ENCODE measurements at places on chromosomes 2 and 18. TPM values are rescaled to one million over a fixed set of nuclear protein-coding genes. Genes with fewer than 3 reads are reported as not detected.

Gene B3GNT7
- total RNA-seq = 1.3 TPM

Gene KCNJ13
- total RNA-seq = 3.8 TPM

Gene AQP12A
- not detected for total RNA-seq

Gene ATG9A
- 31.9 TPM for total RNA-seq

Gene NPPC
- not detected for total RNA-seq

Gene SH3RF3
- 22.5 TPM for total RNA-seq

Gene SEPTIN10
- 91.7 TPM for total RNA-seq

Gene TOGARAM2
- total RNA-seq = under 0.01 TPM

Gene IL36RN
- not detected for total RNA-seq

Gene CIDEA
- total RNA-seq = 3.4 TPM

Gene DSG1
- total RNA-seq = not detected

Gene SELENOI
- 69.2 TPM for total RNA-seq

Gene FAP
- 1.3 TPM for total RNA-seq

Gene LYPD1
- 25.4 TPM for total RNA-seq

Gene POTEJ
- not detected for total RNA-seq

Gene PUM2
- total RNA-seq = 184 TPM

Gene DYNAP
- total RNA-seq = not detected

Gene CRYGC
- total RNA-seq = not detected

Gene GAREM1
- 33.5 TPM for total RNA-seq

Gene SERPINB8
- total RNA-seq = 1.3 TPM

Data from parietal lobe (tissue), 2 donors.